ENCODE measurements at places on chromosomes 1 and 21.
A peak's percentile ranks its signal among the peaks of the same experiment; 100 is the strongest.

DNA sequence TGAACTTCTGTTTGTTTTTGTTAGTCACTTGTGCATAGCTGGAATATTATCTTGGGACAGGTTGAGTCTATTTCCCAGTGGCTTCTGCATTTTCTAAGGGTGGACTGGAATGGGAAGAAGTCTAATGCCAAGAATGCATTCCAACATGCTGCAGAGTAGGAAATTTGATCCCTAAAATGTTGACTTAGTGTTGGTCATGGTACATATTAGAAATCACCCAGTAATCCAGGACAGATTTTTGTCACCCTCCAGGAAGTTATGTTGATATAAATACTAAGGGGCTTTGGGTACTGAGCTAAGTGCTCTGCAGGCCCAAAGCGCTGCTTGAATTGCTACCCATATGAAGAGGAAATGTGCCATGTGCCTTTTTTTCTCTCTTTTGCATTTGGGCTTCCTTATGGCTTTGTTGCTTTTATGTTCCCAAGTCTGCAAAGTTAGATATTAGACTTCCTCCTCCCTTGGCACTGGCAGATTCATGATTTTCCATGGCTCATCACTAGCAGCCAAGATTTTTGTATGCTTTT lies 10.0 kb downstream of the ARID1A start:
- no peak for DNase-seq
- peak overlapping the region; percentile 5 for H3K4me3 ChIP-seq
- H3K27ac ChIP-seq: peak overlapping the region; percentile 36
- H3K27me3 ChIP-seq: no peaks in the 10 kb centered on the region
- no peaks in the 10 kb centered on the region for H3K36me3 ChIP-seq

DNA sequence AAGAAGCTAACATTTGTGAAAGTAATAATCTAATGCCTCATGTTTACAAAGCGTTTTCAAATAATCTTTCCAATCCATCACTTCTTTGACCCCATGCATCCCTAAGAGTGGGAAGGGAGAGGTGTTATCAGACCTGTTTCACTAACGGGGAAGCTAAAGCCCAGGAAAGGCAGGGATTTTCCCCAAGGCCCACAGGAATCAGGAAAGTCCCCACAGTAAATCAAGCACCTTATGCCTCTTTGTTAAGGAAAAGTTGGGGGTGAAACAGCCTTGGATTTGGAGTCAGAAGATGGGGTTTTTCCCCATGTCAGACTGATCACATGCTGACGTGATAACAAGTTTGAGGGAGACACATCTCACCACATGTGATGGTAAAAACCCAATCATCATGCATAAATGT lies 20.0 kb upstream of the ANGPTL7 start:
- H3K27me3 ChIP-seq: no peaks in the 10 kb centered on the region
- H3K36me3 ChIP-seq: no peaks in the 10 kb centered on the region
- H3K4me3 ChIP-seq: no peak overlapping the region
- no peak overlapping the region for H3K27ac ChIP-seq

DNA sequence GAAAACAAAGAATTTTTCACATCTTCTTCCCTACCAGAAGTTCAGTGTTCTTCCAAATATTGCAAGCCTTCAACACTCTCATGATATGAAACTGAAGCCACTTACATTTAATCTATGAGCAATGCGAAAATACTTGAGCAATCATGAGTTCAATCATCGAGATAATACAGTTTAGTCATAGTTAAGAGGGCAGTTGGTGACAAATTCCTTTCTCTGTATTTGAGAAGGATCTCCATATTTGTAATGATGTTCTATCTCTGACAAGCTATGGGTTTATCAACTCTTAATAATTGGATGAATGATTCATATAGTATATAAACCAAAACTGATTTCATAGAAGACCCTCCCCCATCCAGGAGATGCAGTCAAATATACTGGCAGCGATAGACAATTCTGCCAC lies 29.7 kb upstream of the PYHIN1 start:
- no peaks in the 10 kb centered on the region for H3K4me1 ChIP-seq
- no peaks in the 10 kb centered on the region for H3K36me3 ChIP-seq

GRCh38 chr1:205301205-205301821 lies 20.2 kb downstream of the NUAK2 start:
- DNase-seq: peak; percentile 99
- no peaks in the 10 kb centered on the region for H3K27me3 ChIP-seq
- H3K4me1 ChIP-seq: peaks cover 71% of the 10 kb centered on the region
- no peaks in the 10 kb centered on the region for H3K36me3 ChIP-seq
- peak overlapping the region; percentile 35 for H3K4me3 ChIP-seq

- no peaks in the 10 kb centered on the region for H3K36me3 ChIP-seq
- H3K4me3 ChIP-seq: no peak overlapping the region
- no peaks in the 10 kb centered on the region for H3K27me3 ChIP-seq
- no peak overlapping the region for H3K27ac ChIP-seq
- no peak for DNase-seq
Observed at GRCh38 chr1:160488347-160489058, 34.6 kb downstream of the SLAMF6 start.

GRCh38 chr1:119782631-119783325 lies 14.1 kb upstream of the HMGCS2 start:
- no peaks in the 10 kb centered on the region for H3K36me3 ChIP-seq
- no peak overlapping the region for H3K27ac ChIP-seq
- H3K4me3 ChIP-seq: no peak overlapping the region
- DNase-seq: no peak

GRCh38 chr1:58805716-58806571 lies 22.1 kb upstream of the JUN start:
- no peaks in the 10 kb centered on the region for H3K4me1 ChIP-seq
- H3K36me3 ChIP-seq: no peaks in the 10 kb centered on the region
- no peaks in the 10 kb centered on the region for H3K27me3 ChIP-seq
- no peak overlapping the region for H3K4me3 ChIP-seq
- no peak overlapping the region for H3K27ac ChIP-seq
- no peak for DNase-seq

- peak within 1 kb of the TSS; percentile 21 for H3K4me3 ChIP-seq
- DNase-seq: peak; percentile 93
- H3K4me1 ChIP-seq: peaks cover 7% of the 10 kb centered on the region
- H3K27ac ChIP-seq: no peak within 1 kb of the TSS
- peaks cover 26% of the 10 kb centered on the region for H3K27me3 ChIP-seq
- no peaks in the 10 kb centered on the region for H3K36me3 ChIP-seq
Observed at GRCh38 chr1:163069142-163069541, at the start of gene RGS4. Gene RGS4 (plus strand): TSS chr1:163069361. CDS start chr1:163069485, 124 bp downstream.

DNA sequence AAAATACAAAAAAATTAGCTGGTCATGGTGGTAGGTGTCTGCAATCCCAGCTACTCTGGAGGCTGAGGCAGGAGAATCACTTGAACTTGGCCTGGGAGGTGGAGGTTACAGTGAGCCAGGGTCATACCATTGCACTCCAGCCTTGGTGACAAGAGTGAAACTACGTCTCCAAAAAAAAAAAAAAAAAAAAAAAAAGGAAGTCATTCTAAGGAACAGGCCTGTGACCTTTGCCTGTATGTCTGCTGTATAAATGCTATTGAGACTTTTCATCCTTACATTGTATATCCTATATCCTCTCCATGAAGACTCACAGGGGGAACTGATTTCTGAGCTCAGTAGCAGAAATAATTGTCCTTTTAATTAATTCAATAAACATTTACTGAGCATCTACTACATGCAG lies 7.5 kb upstream of the CTPS1 start:
- no peak for DNase-seq
- H3K27me3 ChIP-seq: no peaks in the 10 kb centered on the region
- no peaks in the 10 kb centered on the region for H3K36me3 ChIP-seq
- H3K4me1 ChIP-seq: no peaks in the 10 kb centered on the region
- H3K4me3 ChIP-seq: no peak overlapping the region

DNA sequence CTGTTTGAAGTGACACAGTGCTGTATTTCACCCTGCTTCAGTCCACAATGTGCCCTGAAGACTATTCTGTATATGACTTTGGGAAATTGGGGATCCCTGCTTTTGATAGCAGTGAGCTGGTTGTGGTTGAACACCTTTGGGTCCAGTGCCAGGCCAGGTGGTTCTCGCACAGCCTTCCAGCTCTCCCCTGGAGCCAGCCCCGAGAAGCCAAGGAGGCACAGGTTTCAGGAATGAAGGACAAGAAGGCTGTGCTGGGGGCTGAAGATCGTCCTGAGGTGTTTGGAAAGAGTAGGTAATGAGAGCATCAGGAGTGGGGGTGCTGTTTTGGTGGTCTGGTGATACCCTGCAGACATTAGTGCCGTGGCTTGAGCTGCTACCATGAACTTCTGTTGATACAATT lies 131.4 kb upstream of the COL6A1 start:
- no peaks in the 10 kb centered on the region for H3K27me3 ChIP-seq
- H3K4me3 ChIP-seq: no peak overlapping the region
- H3K36me3 ChIP-seq: no peaks in the 10 kb centered on the region
- no peak overlapping the region for H3K27ac ChIP-seq
- DNase-seq: no peak

DNA sequence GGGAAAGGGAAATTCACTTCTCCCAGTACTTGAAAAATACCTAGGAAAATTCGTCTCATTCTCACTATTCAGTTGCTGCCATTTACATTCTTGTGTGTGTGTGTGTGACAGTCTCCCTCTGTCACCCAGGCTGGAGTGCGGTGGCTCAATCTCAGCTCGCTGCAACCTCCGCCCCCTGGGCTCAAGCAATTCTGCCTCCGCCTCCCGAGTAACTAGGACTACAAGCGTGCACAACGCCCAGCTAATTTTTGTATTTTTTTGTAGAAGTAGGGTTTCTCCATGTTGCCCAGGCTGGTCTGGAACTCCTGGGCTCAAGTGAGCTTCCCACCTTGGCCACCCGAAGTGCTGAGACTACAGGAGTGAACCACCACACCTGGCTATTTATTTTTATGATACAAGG lies 1.2 kb downstream of the SNAPIN start:
- H3K27ac ChIP-seq: no peak overlapping the region
- H3K36me3 ChIP-seq: peaks cover 17% of the 10 kb centered on the region
- peaks cover 5% of the 10 kb centered on the region for H3K4me1 ChIP-seq
- H3K4me3 ChIP-seq: peak overlapping the region; percentile 72
- H3K27me3 ChIP-seq: no peaks in the 10 kb centered on the region

GRCh38 chr1:39261712-39262221 lies 57.3 kb downstream of the MACF1 start:
- DNase-seq: no peak
- peaks cover 18% of the 10 kb centered on the region for H3K4me1 ChIP-seq
- no peak overlapping the region for H3K4me3 ChIP-seq
- H3K27me3 ChIP-seq: no peaks in the 10 kb centered on the region
- H3K27ac ChIP-seq: no peak overlapping the region
- H3K36me3 ChIP-seq: no peaks in the 10 kb centered on the region

- peaks cover 7% of the 10 kb centered on the region for H3K27me3 ChIP-seq
- H3K4me1 ChIP-seq: no peaks in the 10 kb centered on the region
- peak; percentile 59 for DNase-seq
- H3K4me3 ChIP-seq: no peak overlapping the region
- H3K36me3 ChIP-seq: no peaks in the 10 kb centered on the region
- H3K27ac ChIP-seq: no peak overlapping the region
Observed at GRCh38 chr1:19680644-19681043, 16.0 kb downstream of the HTR6 start.

GRCh38 chr1:190474650-190475211 lies 2.9 kb downstream of the BRINP3 start:
- no peaks in the 10 kb centered on the region for H3K36me3 ChIP-seq
- no peak overlapping the region for H3K27ac ChIP-seq
- peaks cover 17% of the 10 kb centered on the region for H3K4me1 ChIP-seq
- peak overlapping the region; percentile 41 for H3K4me3 ChIP-seq
- peak; percentile 50 for DNase-seq
- peaks cover 78% of the 10 kb centered on the region for H3K27me3 ChIP-seq

DNA sequence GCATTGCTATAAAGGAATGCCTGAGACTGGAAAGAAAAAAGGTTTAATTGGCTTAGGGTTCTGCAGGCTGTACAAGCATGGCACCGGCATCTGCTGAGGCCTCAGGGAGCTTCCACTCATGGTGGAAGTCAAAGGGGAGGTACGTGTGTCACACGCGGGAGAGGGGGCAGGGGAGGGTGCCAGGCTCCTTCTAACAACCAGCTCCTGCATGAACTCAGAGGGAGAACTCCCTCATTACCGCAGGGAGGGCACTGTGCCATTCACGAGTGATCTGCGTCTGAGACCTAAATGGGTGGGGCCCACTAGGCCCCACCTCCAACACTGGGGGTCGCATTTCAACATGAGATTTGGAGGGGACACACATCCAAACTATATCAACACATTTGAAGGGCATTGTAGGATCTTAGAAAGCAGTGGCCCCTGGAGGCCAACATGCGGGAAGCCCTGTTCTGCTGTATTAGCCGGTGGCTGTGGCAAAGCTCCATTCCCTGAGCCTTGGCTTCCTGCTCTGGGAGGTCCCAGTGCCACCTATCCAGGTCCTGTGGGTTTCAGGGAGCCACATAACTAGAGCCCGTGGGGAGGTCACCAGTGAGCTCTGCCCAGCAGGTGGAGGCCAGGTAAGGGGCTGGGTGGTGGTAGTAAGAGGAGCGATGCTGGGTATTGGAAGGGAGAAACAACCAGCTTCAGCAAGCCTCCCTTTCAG lies 10.0 kb downstream of the WNT3A start:
- H3K27ac ChIP-seq: no peak overlapping the region
- H3K36me3 ChIP-seq: no peaks in the 10 kb centered on the region
- peaks cover 96% of the 10 kb centered on the region for H3K27me3 ChIP-seq
- no peak overlapping the region for H3K4me3 ChIP-seq
- DNase-seq: no peak
- no peaks in the 10 kb centered on the region for H3K4me1 ChIP-seq

- no peak overlapping the region for H3K4me3 ChIP-seq
- H3K27me3 ChIP-seq: no peaks in the 10 kb centered on the region
- no peaks in the 10 kb centered on the region for H3K36me3 ChIP-seq
- no peak overlapping the region for H3K27ac ChIP-seq
- no peak for DNase-seq
Observed at GRCh38 chr1:84675106-84675505, 15.2 kb downstream of the SSX2IP start.

GRCh38 chr1:209048941-209049669 lies 534.4 kb upstream of the CAMK1G start:
- H3K36me3 ChIP-seq: no peaks in the 10 kb centered on the region
- H3K27ac ChIP-seq: no peak overlapping the region
- no peak for DNase-seq
- no peak overlapping the region for H3K4me3 ChIP-seq
- no peaks in the 10 kb centered on the region for H3K27me3 ChIP-seq

GRCh38 chr1:226662642-226663326 lies 76.3 kb downstream of the ITPKB start:
- H3K4me3 ChIP-seq: no peak overlapping the region
- peaks cover 33% of the 10 kb centered on the region for H3K4me1 ChIP-seq
- H3K27me3 ChIP-seq: no peaks in the 10 kb centered on the region
- no peak overlapping the region for H3K27ac ChIP-seq

DNA sequence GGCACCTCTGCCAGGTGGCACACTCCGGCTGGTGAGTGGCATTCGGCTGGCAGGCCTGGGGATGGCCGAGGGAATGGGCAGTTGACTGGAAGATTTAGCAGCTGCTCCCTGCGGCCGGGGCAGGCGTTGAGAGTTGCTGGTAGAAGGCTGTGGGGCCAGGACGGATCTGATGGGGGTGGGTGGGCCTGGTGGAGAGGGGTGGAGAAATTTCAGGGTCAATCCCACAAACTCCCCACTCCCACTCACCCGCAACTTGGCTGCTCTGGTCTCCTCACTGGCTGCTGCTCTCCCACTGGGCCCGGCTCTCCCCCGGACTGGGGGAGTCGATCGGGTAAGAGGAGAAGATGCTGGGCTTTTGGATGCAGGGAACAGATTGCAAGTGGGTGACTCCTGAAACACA lies 2.1 kb downstream of the PSRC1 start:
- H3K36me3 ChIP-seq: no peaks in the 10 kb centered on the region
- no peak overlapping the region for H3K27ac ChIP-seq
- DNase-seq: no peak
- H3K4me3 ChIP-seq: no peak overlapping the region
- peaks cover 17% of the 10 kb centered on the region for H3K4me1 ChIP-seq

- no peak overlapping the region for H3K27ac ChIP-seq
- H3K36me3 ChIP-seq: no peaks in the 10 kb centered on the region
- peaks cover 20% of the 10 kb centered on the region for H3K4me1 ChIP-seq
- H3K4me3 ChIP-seq: no peak overlapping the region
- peak; percentile 49 for DNase-seq
- no peaks in the 10 kb centered on the region for H3K27me3 ChIP-seq
Observed at GRCh38 chr1:182301467-182302198, 90.0 kb downstream of the GLUL start.
